Osteoblast (primary cell): ENCODE measurements at places on chromosomes 3 and 15. TPM values are rescaled to one million over a fixed set of nuclear protein-coding genes. Genes with fewer than 3 reads are reported as not detected.
A peak's percentile ranks its signal among the peaks of the same experiment; 100 is the strongest.

CADM2 gene
- 0.29 TPM in 1 of 2 replicates, not detected in the other for total RNA-seq

FAM162A gene
- 6.5 and 8.3 TPM in 2 replicates for total RNA-seq

- peak; percentile 98 for DNase-seq
- H3K4me1 ChIP-seq: peaks cover 22% of the 10 kb centered on the region
- H3K36me3 ChIP-seq: peaks cover 22% of the 10 kb centered on the region
- H3K27me3 ChIP-seq: no peaks in the 10 kb centered on the region
- peak within 1 kb of the TSS; percentile 85 for H3K4me3 ChIP-seq
- peak within 1 kb of the TSS; percentile 71 for H3K27ac ChIP-seq
Measured at GRCh38 chr3:148991219-148992026, at the start of gene GYG1. Gene GYG1, plus strand, starts transcription at chr3:148991540. Its CDS starts 101 bp downstream, at chr3:148991641.

DNA sequence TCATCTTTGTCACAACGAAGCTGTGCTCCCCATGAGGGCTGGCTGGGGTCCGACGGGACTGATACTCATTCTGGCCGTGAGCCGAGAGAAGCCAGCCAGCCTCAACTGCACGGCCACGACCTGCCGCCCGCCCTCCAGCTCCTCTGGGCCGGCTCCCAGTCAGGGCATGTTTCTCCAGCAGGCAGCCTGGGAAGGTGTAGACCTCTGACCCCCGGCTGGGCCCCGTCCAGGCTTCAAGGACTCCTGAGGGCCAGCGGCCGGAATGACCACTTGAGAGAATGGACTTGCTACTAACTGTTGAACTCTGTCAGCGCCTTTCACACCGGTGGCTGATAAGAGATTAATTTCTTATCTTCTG lies 18.1 kb upstream of the MUC4 start:
- no peak overlapping the region for H3K4me3 ChIP-seq
- H3K27ac ChIP-seq: no peak overlapping the region
- H3K27me3 ChIP-seq: no peaks in the 10 kb centered on the region
- no peak for DNase-seq

- peak; percentile 93 for DNase-seq
- peak overlapping the region; percentile 4 for H3K27ac ChIP-seq
- no peak overlapping the region for H3K4me3 ChIP-seq
Measured at GRCh38 chr3:129230311-129231019, 18.9 kb upstream of the COPG1 start.

DNA sequence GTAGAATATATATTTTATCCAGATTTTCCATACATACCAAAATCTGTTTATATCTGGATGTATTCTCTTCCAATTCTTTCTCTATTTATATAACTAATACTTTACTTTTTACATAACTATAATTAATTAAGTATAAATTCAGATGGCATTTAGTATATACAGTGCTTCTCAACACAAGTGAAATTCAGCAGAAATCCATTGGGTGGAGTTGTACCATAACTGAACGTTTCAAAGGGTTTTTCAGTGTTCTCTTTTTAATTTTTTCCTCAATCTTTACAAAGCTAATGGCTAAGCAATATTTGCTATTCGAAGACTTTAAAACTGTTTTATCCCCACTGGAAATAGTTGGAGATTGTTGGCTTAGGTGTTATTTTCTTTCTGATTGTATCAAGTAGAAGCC lies 13.9 kb upstream of the ZBBX start:
- H3K36me3 ChIP-seq: no peaks in the 10 kb centered on the region
- H3K4me3 ChIP-seq: no peak overlapping the region
- no peak for DNase-seq
- H3K27ac ChIP-seq: no peak overlapping the region

- DNase-seq: peak; percentile 1
- H3K27me3 ChIP-seq: no peaks in the 10 kb centered on the region
- peaks cover 15% of the 10 kb centered on the region for H3K4me1 ChIP-seq
- H3K4me3 ChIP-seq: no peak overlapping the region
Measured at GRCh38 chr3:155391551-155391958, 98.1 kb upstream of the STRIT1 start.

DNA sequence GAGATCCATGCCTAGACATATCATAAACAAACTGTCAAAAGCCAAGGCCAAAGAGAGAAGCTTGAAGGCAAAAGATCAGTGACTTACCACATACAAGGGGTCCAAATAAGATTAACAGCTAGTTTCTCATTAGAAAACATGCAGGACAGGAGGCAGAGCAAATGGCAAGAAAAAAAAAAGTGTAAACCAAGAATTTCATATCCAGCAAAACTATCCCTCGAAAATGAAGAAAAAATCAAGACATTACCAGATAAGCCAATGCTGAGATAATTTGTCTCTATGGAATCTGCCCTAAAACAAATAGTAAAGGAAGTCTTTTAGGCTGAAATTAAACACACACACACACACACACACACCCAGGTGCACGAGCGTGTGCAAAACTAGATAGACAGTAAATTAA lies 99.6 kb upstream of the NSMCE3 start:
- DNase-seq: no peak
- no peak overlapping the region for H3K27ac ChIP-seq
- peaks cover 1% of the 10 kb centered on the region for H3K4me1 ChIP-seq

SEMA3G gene
- under 0.01 TPM in 1 of 2 replicates, not detected in the other for total RNA-seq

DNA sequence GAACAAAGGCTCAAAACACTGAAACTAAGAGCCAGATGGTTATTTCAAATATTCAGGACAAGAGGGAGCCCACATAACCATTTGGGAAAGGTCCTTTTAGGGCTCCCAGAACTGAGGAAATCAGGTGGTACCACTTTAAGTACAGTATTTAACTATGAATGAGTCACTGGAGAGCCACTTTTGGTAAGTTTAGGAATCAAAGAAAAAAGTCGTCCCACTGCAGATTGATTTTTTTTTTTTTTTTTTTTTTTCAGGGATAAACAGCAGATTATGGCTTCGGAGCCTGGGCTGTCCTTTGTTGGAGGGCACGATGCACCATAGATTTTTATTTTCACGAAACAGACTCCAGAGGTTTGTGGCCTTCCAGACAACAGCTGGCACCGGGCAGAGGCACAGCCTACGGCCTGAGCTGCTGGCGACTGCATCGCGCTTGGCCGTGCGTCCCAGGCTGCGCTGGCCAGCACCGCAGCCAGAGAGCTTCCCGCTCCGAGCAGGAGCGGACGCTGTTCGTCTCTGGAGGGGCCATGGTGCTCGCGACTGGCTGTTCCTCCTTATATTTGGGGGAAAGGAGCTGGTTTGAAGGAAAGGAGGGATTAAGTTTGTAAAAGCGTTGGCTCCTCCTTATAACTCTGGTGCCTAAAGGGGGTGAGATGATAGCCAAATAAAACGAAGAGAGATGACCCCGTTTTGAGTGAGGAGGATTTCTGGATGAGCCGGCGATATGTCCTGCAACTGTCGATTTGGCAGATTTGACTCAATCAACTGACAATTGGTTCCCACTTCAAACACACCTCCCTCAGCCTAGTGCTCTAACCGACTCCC lies 152.9 kb upstream of the GOLIM4 start:
- H3K4me3 ChIP-seq: peak overlapping the region; percentile 68
- no peak overlapping the region for H3K27ac ChIP-seq
- H3K4me1 ChIP-seq: peaks cover 6% of the 10 kb centered on the region
- H3K36me3 ChIP-seq: no peaks in the 10 kb centered on the region
- DNase-seq: peak; percentile 73

- no peaks in the 10 kb centered on the region for H3K36me3 ChIP-seq
- no peak overlapping the region for H3K27ac ChIP-seq
- H3K4me1 ChIP-seq: peaks cover 14% of the 10 kb centered on the region
- H3K4me3 ChIP-seq: peak overlapping the region; percentile 54
- DNase-seq: peak; percentile 83
Measured at GRCh38 chr3:52006017-52006819, 10.5 kb upstream of the RPL29 start.

ALG3 gene
- 26.8 and 28.9 TPM in 2 replicates for total RNA-seq

DNA sequence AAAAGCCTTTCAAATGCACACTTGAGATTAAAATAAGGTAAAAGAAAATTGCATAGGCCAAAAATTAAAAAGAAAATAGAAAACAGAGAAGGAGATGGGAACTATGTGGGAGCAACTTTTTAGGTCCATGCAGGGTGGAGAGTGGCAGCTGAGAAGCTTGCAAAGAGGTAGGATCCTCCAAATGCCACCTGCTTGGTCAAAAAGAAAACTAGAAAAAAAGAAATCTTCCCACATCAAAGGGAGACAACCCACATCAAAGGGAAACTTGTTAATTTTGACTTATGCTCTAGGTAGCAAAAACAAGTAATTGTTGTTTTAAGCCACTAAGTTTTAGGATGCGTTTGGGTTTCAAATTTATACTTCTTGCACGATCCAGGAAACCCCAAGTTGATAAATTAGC lies 342.9 kb downstream of the IL20RB start:
- no peaks in the 10 kb centered on the region for H3K27me3 ChIP-seq
- no peaks in the 10 kb centered on the region for H3K4me1 ChIP-seq
- H3K27ac ChIP-seq: no peak overlapping the region
- no peaks in the 10 kb centered on the region for H3K36me3 ChIP-seq
- H3K4me3 ChIP-seq: no peak overlapping the region

TRAIP gene
- 1.4 and 2.4 TPM in 2 replicates for total RNA-seq

CCDC174 gene
- total RNA-seq: 14.5 and 16.2 TPM in 2 replicates

- H3K27me3 ChIP-seq: no peaks in the 10 kb centered on the region
- DNase-seq: no peak
- H3K4me3 ChIP-seq: no peak overlapping the region
Measured at GRCh38 chr3:195876297-195877064, 31.9 kb downstream of the TNK2 start.

CD96 gene
- under 0.01 TPM in 1 of 2 replicates, not detected in the other for total RNA-seq

DNA sequence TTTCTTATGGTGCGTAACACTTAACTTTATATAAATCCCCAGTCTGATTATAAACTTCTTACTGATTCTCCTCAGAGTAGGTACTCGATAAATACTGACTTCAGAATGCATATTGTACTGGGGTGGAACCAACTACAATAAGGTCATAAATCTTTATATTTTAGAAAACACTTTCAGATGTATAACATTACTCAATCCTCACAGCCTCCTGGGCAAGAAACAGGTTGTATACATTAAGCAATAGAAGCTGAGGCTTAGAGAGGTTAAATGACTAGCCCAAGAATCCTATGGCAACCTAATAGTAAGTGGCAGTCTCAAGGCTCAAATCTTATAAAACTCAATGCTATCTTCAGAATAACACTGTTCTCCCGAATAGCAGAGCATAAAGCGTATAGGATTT lies 9.1 kb downstream of the VPS13C start:
- no peaks in the 10 kb centered on the region for H3K27me3 ChIP-seq
- H3K4me3 ChIP-seq: no peak overlapping the region
- no peak for DNase-seq
- H3K27ac ChIP-seq: no peak overlapping the region
